ENCODE measurements at places on chromosomes 3 and 15.

- DNase-seq: no peak
Observed at GRCh38 chr3:175869404-175869803, 1010.3 kb downstream of the NAALADL2 start.

- no peak for DNase-seq
Observed at GRCh38 chr3:197730200-197730599, 6.5 kb downstream of the RUBCN start.

DNA sequence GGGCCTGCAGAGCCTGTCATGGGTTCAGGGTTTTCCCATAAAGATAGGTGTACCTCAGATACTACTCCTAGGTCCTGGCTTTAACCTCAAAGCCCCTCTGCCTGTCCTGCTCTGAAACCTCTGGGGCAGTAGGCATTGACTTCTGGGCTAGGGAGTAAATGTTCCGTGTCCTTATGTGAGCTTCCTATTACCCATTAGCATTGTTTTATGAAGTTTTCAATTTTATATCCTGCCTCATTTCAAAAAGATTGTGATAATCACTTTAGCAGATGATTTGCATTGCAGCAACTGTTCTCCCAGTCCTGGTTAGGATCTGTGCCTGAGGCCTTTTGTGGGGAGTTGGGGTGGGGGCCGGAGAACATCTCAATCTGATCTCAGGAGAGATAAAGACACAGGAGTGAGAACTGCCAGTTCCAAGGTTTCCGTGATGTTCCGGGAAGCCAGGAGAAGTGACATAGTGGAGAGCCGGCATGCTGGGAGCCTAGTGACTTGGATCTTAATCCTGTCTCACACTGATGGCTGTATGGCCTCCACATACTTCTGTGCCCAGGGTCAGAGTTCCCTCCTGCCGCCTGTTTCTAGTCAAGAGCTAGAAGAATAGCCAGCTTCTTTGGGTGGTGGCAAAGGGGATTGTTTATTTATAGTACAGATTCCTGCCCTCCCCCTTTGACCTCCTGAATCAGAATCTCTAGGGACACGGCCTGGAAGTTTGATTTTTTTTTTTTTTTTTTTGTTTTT, 10.6 kb downstream of the TPM1 start:
- no peak for DNase-seq

- DNase-seq: no peak
Observed at GRCh38 chr15:94164202-94164807, 67.1 kb upstream of the MCTP2 start.

DNA sequence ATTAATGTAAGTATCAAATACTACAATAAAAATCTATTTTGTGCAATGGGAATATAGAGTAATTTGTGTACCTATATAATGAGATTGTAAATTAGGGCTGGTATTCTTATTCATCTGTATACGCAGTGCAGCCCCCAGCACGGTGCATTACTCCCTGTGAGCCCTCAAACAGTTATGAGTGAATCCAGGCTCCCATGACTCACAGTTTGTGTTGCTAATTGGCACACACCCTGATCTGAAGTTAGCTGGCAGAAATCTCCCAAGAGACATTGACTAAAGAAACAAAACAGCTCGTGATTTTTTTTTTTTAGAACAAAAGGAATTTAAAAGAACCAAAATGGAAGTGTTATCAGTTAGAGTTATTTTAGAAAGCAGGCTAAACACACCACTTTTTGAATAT, 15.7 kb downstream of the GK5 start:
- peak; percentile 70 for DNase-seq

GRCh38 chr15:57652481-57652880, 54.0 kb upstream of the POLR2M start:
- no peak for DNase-seq

DNA sequence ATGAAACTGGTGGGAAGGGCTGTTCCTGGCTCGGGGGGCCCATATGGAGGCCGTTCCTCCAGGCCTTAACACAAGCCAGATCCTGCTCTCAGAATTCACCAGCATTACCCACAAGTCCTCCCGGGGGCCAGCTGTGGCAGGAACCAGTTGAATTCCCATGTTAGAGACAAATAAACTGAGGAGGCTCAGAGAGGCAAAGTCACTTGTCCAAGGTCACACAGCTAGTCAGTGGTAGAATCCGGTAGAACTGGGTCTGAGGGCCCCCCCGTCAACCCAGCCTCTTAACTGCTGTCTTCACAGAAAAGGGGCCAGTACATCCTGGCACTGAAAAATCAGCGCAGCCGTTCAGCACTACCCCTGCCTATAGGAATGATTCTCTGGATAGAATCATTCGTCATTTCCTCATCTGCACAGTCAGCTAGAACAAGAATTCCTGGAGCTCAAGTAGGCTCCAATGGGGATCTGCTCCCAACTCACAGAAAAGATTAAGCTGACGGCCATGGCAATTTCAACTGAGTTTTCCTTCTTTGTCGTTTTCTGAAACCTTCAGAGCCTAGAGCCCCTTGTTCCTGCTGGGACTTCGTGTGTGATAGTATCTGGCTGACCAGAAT, 12.2 kb upstream of the TSEN2 start:
- DNase-seq: no peak

DNA sequence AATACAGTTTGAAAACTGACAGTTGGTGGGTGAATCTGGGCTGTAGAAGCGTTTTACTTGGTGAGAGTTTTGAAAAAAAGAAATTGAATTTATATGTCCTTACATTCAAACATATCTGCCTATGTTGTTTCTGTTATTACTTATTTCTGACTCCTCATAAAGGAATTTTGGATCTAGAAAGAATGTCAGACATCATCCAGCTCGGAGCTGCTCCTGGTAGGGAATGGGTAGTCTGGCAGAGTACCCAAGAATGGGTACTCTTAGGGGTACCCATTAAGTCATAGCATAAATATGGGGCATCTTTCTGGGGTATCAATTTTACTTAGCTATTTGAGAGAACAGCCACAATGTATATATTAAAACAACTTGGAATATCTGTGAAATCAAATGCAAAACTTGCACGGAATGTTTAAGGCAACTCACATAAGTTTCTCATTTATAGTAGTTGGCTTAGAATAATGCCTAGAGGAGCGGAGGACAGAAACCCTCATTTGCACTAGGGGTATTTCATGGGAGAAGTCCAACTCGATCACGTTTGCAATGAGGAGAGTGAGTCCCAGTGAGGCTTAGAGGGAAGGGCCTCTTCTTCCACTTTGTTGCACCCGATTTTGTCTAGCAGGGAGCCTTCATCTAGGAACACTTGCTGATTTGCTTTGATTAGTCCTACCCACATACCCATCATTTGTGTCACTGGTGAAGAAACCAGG, 2.4 kb upstream of the LARP6 start:
- DNase-seq: no peak

DNA sequence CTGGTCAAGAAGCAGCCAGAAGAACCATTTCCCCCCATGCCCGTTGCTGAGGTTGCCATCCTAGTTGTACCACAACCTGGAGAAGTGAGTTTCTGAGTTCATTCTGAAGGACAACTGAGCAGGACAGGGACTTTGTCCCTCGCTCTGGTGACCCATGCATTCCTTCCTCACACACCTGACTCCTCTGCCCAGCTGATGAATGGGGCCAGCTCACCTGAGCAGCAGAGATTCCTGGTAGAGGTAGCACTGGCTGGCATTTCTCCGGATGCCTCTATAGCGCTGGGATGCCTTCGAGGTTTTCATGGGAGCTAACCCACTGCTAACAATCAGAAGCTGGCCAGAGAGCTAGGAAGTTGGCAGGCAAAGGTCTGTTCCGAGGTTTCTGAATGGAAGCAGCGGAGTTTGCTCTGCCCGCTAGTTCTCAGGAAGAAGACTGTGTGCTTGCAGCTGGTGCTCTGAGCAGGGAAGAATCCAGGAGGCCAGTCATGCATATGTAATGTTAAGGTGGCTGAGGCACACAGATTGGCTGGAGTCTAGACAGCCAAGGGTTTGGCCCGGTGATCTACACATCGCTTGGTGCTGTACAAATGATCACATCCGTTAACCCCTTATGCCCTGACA, at the start of gene TMC3:
Gene TMC3, minus strand, starts transcription at position 439 of the 621 bp plus-strand sequence. Its CDS starts 136 bp downstream, at position 303.
- DNase-seq: no peak

DNA sequence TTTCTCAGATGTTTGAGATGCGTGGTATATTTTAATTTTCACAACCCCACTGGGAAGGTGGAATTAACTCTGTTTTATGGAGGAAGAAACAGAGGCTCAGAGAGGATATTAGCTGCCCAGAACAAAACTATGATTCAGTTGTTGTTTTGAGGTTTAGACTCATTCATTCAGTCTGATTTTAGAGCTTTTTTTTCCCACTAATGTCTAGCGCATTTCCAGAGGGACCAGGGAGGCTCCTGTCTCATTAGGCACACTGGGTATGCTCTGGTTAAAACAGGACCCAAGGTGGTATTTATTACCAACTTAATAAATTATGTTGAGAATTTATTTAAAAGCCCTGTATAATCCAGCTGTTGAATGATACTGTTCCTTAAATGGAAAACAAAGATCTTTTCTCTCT, 272.0 kb upstream of the RGMA start:
- DNase-seq: no peak

DNA sequence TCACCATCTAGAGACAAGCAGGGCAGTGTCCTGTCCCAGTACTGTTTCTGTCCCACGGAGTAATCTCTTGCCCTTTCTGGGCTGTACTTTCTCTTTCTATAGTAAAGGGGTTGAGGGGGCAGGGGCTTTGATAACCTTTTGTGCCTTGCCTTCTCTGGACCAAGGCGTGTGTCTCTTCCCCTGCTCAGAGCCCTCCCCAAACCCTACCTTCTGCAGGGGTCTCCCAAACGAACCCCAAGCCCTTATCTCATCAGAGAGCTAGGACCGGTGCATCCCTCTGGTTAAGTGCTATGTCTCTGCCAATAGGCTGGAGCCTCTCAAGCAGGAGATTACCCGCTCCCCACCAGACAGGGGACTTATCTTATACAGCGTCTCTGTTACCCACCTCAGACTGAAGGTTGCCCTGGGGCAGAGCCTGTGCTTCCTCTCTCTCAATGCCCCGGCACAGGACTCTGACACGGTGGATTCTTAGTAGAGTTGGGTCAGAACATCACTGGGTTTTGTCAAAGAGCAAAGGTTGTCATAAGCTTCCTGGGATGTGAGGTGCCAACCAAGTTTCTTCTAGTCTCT, 2.9 kb downstream of the PLEKHO2 start:
- no peak for DNase-seq

DNA sequence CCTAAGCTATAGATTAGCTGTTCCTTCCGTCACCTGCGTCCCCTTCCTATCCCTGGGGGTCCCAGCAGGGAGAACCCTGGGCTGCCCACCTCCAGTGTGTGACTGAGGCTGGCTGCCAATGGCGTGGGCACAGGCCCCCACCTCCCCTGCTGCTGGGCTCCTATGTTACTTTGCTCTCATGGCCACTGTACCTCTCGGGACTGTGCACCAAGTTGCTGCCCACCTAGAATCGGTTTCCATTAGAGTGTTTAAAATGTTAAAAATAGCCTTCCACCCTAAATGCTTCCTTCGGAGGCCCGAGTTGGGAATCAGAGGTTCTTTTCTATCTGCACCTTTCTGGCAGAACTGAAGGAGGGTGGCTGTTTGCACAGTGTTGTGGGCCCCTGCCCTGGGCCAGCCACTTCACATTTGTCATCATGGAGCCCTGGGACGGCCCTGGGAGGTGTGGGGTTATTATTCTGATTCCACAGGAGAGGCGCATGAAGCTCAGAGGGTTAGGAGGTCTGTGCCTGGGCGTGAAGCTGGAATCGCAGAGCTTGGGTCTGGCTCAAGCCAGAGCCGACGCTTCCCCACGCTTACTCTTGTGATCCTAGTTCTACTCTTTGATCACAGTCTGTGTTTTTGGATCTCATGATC, 29.1 kb downstream of the IRAK2 start:
- no peak for DNase-seq

- DNase-seq: no peak
Observed at GRCh38 chr3:188671971-188672370, 499.8 kb upstream of the TPRG1 start.

- DNase-seq: no peak
Observed at GRCh38 chr3:111944372-111944771, 34.5 kb upstream of the ABHD10 start.

DNA sequence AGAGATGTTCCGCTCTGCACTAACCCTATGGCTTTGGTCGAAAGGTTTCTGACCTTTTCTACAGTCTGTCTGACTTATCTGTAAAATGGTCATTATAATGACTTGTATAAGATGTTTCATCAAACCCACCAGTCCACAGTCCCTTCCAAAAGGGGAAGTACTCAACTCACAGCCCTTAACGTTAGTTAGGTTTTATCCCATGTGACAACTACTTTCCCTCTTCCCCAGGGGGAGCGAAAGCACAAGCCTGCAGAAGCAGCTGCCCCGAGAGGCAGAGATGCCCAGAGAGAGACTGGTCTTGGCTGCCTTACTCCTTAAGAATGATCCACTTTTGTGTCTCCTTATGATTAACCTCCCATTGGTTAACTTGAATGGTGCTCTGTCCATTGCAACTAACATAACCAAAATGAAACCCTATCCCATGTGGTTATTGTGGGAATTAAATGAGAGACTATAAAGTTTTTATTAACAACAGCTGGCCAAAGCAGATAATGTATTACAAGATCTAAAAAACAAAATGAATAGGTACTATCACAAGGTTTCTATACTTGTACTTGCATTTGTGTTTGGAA, 6.4 kb downstream of the ASTE1 start:
- DNase-seq: no peak

- DNase-seq: no peak
Observed at GRCh38 chr3:111999484-112000324, 982 bp downstream of the TAGLN3 start.

- no peak for DNase-seq
Observed at GRCh38 chr3:159263750-159264553, 462.1 kb downstream of the MFSD1 start.
